D341Med (cell line): ENCODE measurements at places on chromosomes 1 and 21.

DNA sequence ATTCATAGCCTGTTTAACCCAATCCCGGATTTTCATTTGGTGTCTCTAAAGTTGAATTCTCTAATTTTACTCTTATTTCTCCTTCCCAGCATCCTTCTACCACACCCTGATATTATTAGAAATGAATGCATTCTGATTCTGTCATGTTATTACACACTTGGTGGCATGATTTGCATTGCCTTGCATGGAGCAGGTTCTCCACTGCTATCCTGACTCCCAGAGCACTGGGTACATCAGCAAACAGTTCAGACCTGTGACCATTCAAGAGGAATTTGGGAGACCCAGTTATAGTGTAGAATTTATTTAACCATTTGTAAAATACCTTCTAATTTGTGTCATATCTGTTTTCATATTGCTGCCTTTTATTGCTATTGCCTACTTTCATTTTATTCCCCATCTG, 2.6 kb downstream of the LRRC8B start:
- no peak for DNase-seq

DNA sequence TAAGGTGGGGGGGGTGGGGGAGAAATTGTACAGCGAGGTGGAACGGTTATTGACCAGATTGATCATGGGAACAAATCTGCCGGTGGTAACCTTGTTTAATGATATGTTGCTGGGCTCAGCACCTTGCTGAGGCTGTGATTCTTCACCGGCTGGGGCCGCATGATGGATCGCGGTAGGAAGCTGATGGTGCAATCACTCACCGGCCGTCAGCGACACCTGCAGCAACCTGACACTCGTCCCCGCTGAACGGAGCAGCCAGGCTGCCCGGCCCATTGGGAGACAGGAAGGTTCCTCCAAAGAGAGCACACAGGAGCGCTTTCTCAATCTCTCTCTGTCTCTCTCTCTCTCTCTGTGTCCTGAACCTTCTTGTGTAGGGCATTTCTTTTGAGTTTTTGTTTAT, 128.5 kb upstream of the RRP15 start:
- DNase-seq = peak; percentile 24

GRCh38 chr1:231286603-231287002, 45.6 kb downstream of the GNPAT start:
- DNase-seq = no peak

DNA sequence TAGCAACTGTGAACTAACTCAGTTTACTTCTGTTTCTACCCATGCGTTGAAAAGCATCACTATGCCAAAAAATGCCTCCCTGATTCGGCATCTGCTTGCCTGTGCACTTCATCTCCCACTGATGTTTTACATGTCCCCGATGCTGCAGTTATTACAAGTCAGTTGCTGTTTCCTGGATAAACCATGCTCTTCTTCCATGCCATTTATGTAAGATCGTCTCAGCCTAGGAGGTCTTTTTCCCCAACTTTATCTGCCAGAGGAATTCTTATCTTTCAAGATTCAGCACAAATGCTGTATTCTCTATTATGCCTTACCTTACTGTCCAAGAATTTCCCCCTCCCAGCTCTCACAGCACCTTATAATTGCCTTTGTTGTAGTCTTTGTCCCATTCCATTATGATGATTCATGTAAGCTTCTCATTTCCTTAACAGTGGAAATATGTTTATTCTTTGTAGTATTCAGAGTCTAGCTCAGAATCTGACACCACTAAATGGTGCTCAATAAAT, 30.0 kb downstream of the PRKACB start:
- no peak for DNase-seq

DNA sequence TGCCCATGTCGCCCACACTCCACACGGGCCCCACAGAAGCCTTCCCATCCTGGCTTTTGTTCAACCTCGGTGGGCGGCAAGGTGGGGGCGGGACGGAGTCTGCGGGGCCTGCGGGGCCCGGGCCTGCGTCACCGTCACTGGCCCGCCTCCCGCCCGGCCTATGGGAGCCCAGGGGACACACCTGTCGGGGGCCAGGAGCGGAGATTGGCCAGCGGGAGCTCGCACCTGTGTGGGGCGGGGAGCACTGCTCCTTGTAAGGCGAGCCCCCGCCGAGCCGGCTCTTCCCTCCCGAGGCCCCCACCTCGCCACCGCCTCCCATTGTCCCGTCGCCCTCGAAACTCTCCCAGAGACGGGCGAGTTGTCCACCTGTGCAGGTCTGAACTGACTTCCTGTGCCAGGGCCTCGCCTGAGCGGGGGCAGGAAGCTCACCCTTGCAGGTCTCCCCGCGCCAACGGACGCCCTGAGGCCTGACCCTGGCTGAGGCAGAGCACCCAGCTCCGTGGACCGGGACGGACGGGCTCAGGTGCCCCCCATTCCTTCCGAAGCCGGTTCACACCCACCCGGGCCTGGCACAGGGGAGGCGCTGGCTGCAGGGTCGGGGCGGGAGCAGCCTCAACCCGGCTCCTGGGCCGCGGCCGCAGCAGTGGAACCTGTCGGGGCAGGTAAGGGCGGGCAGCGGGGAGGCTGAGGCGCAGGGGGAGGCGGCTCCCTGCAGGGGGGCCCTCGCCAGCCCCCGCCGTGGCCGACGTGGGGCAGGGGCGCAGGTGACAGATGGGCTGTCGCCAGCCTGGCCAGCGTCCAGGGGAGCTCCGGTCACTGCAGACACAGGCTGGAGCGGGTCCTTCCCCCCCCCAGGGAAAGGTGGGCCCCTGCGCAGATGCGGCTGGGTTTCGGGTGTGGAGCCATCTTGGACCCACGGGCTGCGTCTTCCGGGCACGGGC, 10.8 kb upstream of the TTLL10 start:
- no peak for DNase-seq

DNA sequence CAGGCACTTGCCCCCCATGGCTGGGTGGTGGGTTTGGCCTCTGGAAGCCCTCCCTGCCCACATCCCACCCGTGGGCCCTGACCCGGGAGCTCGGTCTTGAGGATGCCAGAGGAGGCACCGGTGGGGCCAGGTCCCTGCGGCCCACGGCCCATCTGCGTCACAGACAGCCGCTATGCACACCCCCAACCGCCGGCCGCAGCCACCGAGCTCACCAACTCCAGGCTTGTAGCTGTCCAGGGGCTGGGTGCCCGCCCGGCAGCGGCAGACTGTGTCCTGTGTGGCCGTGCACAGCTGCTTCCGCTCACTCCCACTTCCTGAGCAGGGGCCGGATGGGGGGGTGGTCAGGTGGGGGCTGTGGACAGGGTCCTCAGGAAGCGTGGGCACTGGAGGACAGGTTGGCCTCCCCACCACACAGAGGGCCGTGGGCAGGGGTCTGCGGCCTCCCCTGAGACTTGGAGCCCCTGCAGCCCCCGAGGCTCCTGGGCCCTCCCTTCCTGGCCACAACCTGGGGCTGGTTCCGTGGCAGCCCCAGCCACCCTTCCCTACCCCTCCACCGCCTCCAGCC, 1.1 kb downstream of the TNFRSF4 start:
- DNase-seq = no peak
